ENCODE measurements at places on chromosomes 1 and 21.

DNA sequence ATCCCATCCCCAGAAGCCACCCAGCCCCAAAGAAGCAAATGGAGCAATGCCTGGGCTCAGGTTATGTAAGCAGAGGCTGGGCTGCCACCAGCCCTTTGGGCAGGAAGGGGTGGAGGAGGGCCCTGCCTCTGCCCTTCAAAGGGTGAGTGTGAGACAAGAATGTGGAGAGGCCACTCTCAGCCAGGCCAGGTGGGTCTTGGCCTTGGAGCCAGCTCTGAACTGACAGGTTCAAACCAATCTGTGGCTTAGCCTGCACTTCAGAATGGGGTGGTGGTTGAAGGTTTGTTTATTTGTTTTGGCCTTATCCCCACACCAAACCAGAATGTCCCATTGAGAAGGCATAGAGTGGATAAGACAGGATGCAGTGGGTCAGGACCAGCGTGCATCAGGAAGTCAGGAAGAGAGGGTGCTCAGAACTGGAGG is 29.8 kb downstream of the C1orf116 start:
- DNase-seq = no peak

DNA sequence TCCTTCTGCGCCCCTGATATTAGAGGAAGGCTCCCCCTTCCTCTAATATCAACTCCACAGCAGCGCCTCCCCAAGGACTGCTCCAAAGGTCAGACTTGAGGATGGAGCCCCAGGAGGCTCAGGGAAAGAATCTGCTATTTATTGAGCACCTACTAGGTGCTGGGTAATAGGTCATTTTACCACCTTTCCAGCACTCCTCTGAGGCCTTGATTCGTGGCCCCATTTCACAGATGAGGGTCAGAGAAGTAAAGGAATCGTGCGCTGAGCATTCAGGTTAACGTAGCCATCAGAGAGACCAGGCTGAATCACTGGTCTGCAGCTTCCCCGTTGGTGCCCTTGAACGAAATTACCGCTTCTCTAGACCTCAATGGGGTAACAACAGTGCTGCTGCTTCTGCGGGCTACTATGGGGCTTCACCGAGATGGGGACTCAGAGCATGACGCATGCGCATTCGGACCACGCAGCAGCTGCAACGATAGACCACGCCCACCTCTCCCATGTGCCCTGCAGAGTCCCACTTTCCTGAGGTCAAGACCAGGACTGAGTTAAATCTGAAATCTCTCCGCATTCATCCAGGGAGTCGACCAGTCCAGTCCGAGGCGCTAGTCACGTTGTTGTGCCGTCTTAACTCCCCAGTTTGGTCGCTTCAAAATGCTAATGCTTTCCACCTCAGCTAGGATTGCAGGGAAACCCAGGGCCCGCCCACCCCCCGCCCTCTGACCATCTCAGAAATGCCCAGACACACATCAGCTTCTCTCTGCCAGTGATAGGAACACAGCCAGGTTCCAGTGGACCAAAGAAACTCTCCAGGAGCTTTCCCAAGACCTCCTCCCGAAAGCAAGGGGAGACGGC is 12.9 kb downstream of the CAMK2N1 start:
- no peak for DNase-seq

DNA sequence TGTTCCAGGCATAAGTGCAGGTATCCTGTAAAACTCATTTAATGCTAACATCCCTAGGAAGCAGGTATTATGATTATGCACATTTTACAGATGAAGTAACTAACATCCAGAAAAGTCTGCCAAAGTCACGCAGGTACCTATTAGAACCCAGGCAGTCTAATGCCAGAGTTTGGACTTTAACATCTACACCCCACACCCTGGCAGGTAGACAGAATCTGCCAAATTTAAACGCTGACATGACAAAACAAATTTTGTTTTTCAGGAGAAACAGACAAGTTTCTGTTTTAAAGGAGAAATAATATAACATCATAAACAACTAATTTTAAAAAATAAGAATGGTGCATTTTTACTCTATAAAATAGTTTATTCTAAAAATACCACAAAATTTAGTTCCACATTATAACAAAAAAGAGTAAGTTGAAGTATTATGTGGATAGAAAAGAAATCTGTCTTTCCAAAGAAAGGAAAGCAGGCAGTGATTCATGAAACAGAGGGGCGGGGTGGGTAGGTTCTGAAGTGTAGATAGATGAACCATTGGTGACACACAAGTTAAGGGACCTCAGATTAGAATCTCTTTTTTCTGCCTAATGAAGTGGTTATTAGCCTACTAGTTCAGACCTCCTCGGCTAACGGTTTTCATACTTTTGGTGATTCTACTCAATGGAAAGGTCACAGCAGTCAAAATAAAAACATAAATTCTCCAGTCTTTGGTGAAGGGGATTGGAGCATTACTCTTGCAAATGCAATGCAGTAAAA is 1.7 kb downstream of the ASPM start:
- DNase-seq = no peak

- DNase-seq = no peak
Observed at GRCh38 chr1:110434946-110435345, 16.0 kb upstream of the PROK1 start.

- no peak for DNase-seq
Observed at GRCh38 chr1:234111458-234112142, 207.1 kb downstream of the SLC35F3 start.

DNA sequence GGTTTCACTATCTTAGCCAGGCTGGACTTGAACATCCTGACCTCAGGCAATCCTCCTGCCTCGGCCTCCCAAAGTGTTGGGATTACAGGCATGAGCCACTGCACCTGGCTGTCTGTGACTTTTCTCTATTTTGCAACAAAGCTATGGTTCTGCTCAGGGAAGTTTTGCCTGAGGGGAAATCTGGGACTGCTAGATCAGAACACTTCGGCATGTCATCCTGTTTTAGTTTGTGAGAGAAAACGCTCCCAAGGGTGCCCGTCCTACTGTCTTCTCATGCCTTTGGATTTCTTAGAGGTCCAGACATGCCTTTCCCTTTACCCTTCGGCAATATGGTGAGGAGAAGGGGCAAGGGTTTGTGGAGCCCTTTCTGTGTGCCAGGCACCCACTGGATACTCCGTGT is 5.6 kb upstream of the CORT start:
- DNase-seq = no peak

DNA sequence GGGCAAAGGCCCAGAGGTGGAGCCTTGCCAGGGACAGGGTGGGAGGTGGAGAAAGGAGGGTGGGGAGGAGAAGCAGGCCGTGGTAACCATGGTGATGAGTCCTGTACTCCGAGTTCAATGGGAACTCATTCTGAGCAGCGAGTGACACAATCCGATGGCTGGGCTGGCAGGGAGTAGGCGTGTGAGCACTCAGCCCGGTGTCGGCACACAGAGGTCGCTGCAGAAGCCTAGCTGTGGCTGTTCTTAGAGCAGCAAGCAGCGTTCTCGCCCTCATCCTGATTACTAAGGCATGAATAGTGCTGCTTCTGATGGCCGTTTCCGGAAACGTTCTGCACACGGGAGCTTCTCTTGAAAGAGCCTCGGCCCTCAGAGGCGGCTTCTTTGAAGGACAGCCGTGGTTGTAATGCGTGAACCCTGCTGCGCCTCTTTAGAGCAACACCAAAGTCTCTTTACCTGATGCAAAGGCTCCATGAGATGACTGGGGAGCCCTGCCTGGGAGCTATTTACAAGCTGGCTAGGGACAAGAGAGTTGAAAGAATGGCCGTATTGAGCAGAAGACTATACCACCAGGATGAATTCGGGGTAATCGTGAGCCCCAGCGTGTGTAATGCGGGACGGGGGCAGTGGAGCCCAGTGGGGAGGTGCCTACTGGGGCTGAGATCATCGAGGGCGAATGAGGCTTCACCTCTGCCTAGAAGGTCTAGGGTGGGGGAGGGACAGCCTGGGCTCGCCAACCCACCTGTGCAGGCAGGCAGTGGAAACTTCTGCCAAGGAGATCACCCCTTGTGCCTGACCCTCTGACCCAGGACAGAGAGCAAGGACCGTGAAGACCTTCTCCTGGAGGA is 72.8 kb upstream of the PAX7 start:
- DNase-seq = no peak

Data from AG04449 (cell line).